ENCODE measurements at places on chromosomes 12 and 14. TPM values are rescaled to one million over a fixed set of nuclear protein-coding genes. Genes with fewer than 3 reads are reported as not detected.

DNA sequence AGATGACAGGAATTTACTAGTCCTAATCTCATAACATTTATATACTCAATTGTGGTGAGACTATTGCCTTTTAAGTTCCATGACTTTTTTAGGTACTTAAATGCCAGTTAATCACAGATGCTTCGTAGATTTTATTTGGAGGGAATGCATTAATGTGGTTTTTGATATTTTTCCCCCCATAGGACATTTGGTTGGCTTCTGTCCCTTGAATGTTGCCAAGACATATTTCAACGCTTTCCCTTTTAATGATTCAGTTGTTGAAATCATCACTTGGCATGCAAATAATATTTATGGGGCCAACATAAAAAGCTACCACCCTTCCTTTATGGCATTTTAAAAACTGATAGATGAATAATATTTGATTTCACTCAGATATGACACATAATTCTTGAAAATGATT is 172.1 kb downstream of the ACSS3 start:
- H3K4me1 ChIP-seq, result no peaks in the 10 kb centered on the region
- no peak for DNase-seq
- H3K4me3 ChIP-seq, result no peak overlapping the region
- no peaks in the 10 kb centered on the region for H3K27me3 ChIP-seq

DNA sequence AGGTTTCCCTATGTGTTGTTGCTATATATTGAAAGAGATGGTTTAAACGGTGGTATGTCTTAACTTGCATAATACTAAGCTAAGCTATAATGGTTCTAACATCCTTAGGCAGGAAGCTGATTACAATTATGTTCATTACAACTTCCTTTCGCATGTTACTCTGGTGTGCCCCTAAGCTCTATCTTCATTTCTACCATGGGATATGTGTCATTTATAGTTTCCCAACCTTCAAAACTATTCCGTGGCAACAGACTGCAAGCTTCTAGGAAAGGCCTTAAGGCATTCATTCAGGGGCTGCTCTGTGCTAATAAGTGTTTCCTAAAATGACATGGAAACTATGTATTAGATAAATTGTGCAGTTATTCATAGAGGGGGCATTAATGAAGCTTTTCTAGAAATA is 294.6 kb downstream of the GXYLT1 start:
- no peak overlapping the region for H3K4me3 ChIP-seq
- H3K36me3 ChIP-seq, result no peaks in the 10 kb centered on the region
- DNase-seq, result no peak

DNA sequence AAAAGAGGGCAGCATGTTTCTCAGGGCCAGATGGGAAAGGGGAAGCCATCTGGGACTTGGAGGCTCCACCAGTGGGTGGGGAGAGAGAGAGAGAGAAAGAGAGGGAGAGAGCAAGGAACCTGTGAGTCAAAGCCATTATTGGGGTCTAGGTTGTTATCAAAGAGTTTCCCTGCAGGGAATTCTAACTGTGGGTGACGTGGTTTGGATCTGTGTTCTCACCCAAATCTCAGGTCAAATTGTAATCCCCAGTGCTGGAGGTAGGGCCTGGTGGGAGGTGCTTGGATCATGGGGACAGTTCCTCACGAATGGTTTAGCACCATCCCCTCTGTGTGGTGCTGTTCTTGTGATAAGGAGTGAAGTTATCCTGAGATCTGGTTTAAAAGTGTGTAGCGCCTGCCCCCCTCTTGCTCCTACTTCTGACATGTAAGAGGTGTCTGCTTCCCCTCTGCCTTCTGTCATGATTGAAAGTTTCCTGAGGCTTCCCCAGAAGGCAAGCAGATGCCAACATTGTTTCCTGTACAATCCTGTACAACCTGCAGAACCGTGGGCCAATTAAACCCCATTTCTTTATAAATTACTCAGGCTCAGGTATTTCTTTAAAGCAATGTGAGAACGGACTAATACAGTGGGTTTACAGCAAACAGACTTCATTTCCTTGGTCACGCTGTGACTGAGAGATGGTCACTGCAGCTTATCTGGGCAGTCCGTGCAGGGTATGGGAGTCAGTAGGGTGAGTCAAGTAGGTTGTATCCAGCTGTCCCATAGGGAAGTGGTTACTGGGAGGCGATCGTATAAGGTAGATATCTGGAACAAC is 52.4 kb downstream of the CCDC91 start:
- no peaks in the 10 kb centered on the region for H3K36me3 ChIP-seq
- H3K4me3 ChIP-seq, result no peak overlapping the region
- H3K27me3 ChIP-seq, result no peaks in the 10 kb centered on the region
- DNase-seq, result no peak

- peaks cover 8% of the 10 kb centered on the region for H3K4me1 ChIP-seq
- no peak overlapping the region for H3K4me3 ChIP-seq
- DNase-seq, result peak; percentile 34
- no peaks in the 10 kb centered on the region for H3K36me3 ChIP-seq
Measured at GRCh38 chr12:78209846-78210505, 379.3 kb downstream of the NAV3 start.

The TMCC3 gene
- 0.33 TPM for total RNA-seq

GRCh38 chr12:5622280-5622679 is 190.4 kb downstream of the NTF3 start:
- no peak overlapping the region for H3K27ac ChIP-seq
- no peak overlapping the region for H3K4me3 ChIP-seq
- no peaks in the 10 kb centered on the region for H3K27me3 ChIP-seq
- no peak for DNase-seq
- H3K36me3 ChIP-seq, result no peaks in the 10 kb centered on the region

The PTPRB gene
- total RNA-seq, result 0.66 TPM

The CLEC4C gene
- not detected for total RNA-seq

The KLRC2 gene
- not detected for total RNA-seq

GRCh38 chr14:104981699-104982541 is 3.7 kb upstream of the CLBA1 start:
- no peaks in the 10 kb centered on the region for H3K36me3 ChIP-seq
- no peak overlapping the region for H3K27ac ChIP-seq
- no peak overlapping the region for H3K4me3 ChIP-seq
- peaks cover 9% of the 10 kb centered on the region for H3K4me1 ChIP-seq
- no peak for DNase-seq

GRCh38 chr12:68636268-68636667 is 25.6 kb downstream of the RAP1B start:
- no peaks in the 10 kb centered on the region for H3K27me3 ChIP-seq
- no peak overlapping the region for H3K4me3 ChIP-seq
- no peaks in the 10 kb centered on the region for H3K36me3 ChIP-seq
- H3K27ac ChIP-seq, result no peak overlapping the region
- H3K4me1 ChIP-seq, result peaks cover 3% of the 10 kb centered on the region

- no peaks in the 10 kb centered on the region for H3K36me3 ChIP-seq
- H3K4me3 ChIP-seq, result no peak overlapping the region
- DNase-seq, result no peak
- H3K27ac ChIP-seq, result no peak overlapping the region
- no peaks in the 10 kb centered on the region for H3K4me1 ChIP-seq
Measured at GRCh38 chr12:89179245-89179644, 173.1 kb downstream of the DUSP6 start.

DNA sequence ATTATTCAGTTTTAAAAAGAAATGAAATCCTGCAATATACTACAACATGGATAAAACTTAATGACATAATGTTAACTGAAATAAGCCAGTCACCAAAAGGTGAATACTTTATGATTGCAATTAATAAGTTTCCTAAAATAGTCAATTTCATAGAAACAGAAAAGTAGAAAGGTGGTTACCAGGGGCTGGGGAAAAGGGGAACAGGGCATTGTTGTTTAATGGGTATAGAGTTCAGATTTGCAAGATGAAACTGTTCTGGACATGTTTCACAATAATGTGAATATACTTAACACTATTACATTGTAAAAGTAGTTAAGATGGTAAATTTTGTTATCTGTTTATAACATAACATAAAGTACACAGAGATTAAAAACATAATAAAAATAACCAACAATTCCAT is 550.9 kb downstream of the CCER1 start:
- no peaks in the 10 kb centered on the region for H3K27me3 ChIP-seq
- H3K27ac ChIP-seq, result no peak overlapping the region
- no peaks in the 10 kb centered on the region for H3K36me3 ChIP-seq
- no peak overlapping the region for H3K4me3 ChIP-seq

The SYNDIG1L gene
- total RNA-seq, result not detected

The HAL gene
- 0.17 TPM for total RNA-seq

DNA sequence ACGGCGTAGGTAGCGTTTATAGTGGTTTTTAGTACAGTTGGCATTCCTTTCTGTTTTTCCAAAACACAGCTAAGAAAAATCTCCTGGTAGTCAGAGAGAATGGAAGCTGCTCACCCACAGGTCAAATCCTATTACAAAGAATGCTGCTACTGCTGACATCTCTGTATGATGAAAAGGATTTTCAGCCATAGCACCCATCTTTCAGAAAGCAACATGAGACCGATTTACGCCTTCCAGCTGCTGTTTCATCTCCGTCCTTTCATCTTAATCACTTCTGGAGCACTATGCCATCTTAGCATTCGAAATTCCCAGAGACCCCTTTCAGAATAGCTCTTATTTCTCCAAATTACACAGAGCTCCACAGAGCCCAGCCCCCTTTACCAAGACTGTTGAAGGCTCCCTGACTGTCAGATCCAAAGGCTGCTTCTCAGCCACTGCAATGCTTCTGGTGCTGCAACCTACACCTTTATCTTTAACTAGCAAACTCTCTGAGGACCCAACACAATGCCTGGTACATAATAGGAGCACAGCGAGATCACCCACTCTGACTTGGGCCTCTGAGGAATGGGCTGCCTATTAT is 211.8 kb downstream of the NEDD1 start:
- no peak overlapping the region for H3K4me3 ChIP-seq

- no peak overlapping the region for H3K4me3 ChIP-seq
- no peaks in the 10 kb centered on the region for H3K36me3 ChIP-seq
- DNase-seq, result no peak
Measured at GRCh38 chr12:99976762-99977161, 8.0 kb downstream of the ANKS1B start.

The FAM222A gene
- total RNA-seq, result under 0.01 TPM

The UNG gene
- total RNA-seq, result 23.9 TPM

DNA sequence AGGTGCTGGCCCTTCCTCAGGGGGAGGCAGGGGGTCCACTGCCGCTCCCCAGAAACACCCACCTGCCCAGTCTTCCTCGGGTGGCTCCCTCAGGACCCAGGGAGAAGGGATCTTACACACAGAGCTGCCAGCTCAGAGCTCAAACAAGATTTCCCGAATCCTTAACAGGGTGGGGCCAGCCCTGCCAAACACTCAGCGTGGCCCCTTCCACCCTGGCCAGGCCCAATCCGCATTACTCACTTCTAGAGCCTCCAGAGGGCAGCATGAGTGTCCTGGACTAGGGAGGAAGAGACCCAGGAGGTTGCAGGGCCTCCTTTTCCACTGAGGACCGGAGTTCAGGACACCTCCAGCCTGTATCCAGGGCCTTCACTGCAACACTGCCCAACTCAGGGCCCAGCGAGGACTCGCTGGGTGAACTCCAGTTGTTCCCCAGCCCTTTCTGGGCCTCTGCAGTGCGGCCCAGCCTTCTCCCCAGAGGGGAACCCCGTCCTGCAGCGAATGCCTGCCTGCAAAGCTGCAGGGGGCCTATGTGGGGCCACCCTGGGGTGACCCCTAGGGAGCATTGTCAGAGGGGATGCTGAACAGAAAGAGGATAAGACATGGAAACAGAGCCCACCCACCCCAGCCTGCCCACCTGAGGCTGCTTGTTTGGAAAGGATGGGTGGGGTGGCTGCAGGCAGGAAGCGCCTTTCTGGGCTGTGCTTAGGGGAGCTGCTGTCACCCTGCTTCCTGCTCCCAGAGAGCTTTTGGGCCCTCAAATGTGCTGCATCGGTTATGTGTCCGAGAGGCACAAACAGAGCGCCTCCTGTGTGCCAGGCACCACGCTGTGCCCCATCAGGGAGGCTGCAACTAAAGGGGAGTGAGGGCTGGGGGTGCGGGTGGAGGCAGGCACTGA is 43.8 kb downstream of the CCNK start:
- H3K27me3 ChIP-seq, result no peaks in the 10 kb centered on the region
- H3K4me3 ChIP-seq, result no peak overlapping the region
- H3K4me1 ChIP-seq, result peaks cover 12% of the 10 kb centered on the region
- H3K36me3 ChIP-seq, result no peaks in the 10 kb centered on the region
- no peak overlapping the region for H3K27ac ChIP-seq

The B4GALNT3 gene
- total RNA-seq, result not detected

GRCh38 chr12:15899282-15899870 is 11.8 kb upstream of the DERA start:
- H3K27ac ChIP-seq, result no peak overlapping the region
- H3K4me3 ChIP-seq, result no peak overlapping the region
- H3K27me3 ChIP-seq, result no peaks in the 10 kb centered on the region
- peak; percentile 31 for DNase-seq
- peaks cover 8% of the 10 kb centered on the region for H3K36me3 ChIP-seq
- no peaks in the 10 kb centered on the region for H3K4me1 ChIP-seq

GRCh38 chr14:99654235-99654985 is 9.5 kb downstream of the HHIPL1 start:
- peak; percentile 79 for DNase-seq
- H3K27ac ChIP-seq, result no peak overlapping the region
- no peak overlapping the region for H3K4me3 ChIP-seq

The CAPRIN2 gene
- total RNA-seq, result 20.3 TPM

The PPM1H gene
- 3.1 TPM for total RNA-seq

The SMCO2 gene
- 0.26 TPM for total RNA-seq

Measured in fibroblast of lung (primary cell).